AG08395 (cell line): ENCODE measurements at places on chromosomes 3 and 15.

- no peak for DNase-seq
Observed at GRCh38 chr15:71549697-71550096, 260.7 kb upstream of the NR2E3 start.

GRCh38 chr3:36540888-36541518, 160.7 kb downstream of the STAC start:
- peak; percentile 49 for DNase-seq

- no peak for DNase-seq
Observed at GRCh38 chr15:62512904-62513303, 347.8 kb upstream of the C2CD4B start.

DNA sequence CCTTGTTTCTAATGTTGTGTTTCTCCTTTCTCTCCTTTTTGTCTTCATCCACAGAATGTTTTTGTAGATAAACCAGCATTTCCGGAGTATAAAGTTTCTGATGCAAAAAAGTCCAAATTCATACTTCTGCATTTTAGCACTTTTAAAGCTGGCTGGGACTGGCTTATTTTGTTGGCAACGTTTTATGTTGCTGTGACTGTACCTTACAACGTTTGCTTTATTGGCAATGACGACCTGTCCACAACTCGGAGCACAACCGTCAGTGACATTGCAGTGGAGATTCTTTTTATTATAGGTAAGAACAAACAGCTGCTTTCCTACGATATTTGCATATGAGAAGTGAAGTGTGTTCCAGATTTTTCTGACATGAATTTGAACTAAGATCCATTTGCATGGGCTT, 199.4 kb downstream of the KCNH8 start:
- DNase-seq, result no peak

DNA sequence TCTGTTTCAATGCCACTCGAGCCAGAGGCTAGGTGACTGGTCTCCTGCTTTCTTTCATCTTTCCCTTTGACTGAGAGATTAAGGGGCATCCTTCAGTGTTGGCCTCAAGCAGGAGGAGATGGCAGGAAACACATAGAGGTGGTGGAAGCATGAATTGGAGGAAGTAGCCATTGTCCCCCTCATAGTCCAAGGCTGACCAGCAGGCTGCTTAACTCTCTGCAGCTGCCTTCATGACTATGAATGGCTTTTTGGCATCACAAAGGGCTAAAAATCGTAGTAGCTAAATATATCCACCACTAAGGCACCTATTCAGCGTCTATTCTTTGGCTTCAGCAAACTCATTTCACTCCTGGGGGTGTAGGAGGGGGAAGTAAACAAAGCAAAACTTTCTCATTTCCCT, 7.0 kb upstream of the FRMD4B start:
- DNase-seq, result no peak
